Activated CD4-positive, alpha-beta T cell treated with anti-CD3 and anti-CD28 coated beads, Interleukin-2, amount 10 ng/mL, durations not matched to agents 24 days and 14 days (primary cell): ENCODE measurements at places on chromosomes 16 and 17. TPM values are rescaled to one million over a fixed set of nuclear protein-coding genes. Genes with fewer than 3 reads are reported as not detected.
A peak's percentile ranks its signal among the peaks of the same experiment; 100 is the strongest.

The FZD2 gene
- not detected in 2 replicates for total RNA-seq

The CDRT15L2 gene
- total RNA-seq, result not detected in 2 replicates

The SLC39A11 gene
- 24.6 and 26.1 TPM in 2 replicates for total RNA-seq

The KIF2B gene
- total RNA-seq, result not detected in 2 replicates

The ELMO3 gene
- total RNA-seq, result 8.2 and 8.7 TPM in 2 replicates

The CAPNS2 gene
- not detected in 2 replicates for total RNA-seq

The HID1 gene
- 0.17 TPM in 1 of 2 replicates, not detected in the other for total RNA-seq

The RFWD3 gene
- 109 and 117 TPM in 2 replicates for total RNA-seq

The TTC19 gene
- 35.3 and 38.9 TPM in 2 replicates for total RNA-seq

DNA sequence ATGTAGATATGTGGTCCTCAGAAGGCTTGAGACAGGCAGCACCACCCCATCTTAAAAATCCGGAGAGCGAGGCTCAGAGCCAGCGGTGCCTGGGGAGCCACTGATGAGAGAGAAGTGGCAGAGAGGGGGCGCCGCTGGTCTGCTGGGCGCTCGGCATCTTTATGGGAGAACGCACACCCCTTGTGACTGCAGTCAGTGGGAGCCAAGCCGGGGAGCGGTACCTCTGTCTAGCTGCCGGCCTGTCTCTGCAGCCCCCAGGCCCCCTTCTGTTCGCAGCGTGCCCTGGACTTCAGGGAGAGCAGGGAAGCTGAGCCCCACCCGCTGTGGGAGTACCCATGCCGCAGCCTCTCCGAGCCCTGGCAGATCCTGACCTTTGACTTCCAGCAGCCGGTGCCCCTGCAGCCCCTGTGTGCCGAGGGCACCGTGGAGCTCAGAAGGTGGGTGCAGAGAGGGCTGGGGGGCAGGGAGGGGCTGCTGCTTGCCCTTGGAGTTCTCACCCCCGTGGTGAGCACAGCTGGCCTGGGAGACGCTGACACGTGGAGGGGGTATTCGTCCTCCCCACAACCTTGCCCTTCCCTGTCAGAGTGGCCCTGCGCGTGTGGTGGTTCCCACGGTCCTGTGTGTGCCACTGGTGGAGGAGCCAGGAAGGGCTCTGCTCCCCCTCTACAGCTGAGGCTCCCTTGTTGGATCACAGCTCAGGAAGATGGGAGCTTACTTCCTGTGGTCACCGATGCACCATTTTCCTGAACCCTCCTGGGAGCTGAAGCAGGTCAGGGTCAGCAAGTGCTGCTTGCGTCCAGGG lies 44.8 kb downstream of the PRMT7 start:
- no peak for DNase-seq

GRCh38 chr16:85712801-85713200 lies 24.0 kb upstream of the GINS2 start:
- no peak for DNase-seq

GRCh38 chr16:2339521-2340484 lies 725 bp downstream of the ABCA3 start:
- DNase-seq, result peak; percentile 86

DNA sequence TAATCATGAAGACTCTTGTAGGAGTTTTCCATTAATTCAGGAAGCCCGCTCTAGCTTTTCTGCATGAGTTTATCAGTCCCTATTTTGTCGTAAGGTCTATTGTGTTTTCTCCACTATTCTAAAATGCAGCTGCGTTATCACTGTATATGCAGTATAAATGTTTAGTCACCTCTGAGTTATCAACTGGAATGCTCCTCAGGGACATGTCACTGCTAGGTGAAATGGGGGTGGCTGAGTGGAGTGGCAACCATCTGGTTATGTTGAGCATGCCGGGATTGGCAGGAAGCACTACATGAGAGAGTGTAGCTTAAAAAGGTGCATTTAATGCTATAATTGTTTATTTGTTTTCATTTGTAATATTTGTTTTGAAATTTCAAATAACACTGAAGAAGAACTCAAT lies 285.2 kb upstream of the ELAC2 start:
- DNase-seq, result no peak

DNA sequence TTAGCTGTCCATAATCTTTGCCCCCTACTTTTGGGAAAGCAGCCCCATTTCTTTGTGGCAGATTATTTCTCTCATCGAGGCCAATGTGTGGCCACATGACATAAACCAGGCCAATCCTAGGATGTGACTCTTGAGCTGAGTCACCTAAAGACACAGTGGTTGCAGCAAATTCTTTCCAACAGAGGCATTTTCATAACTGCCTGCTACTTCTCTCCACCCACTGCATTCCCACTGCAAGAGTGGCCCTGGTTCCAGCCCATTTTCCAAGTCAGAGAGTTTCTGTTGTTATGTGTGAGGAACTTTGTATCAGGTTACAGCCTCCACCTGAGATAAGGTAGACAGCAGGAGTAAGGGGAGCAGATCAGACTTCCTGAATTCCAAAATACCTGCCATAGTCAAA lies 195.2 kb downstream of the RGS9 start:
- no peak for DNase-seq

GRCh38 chr16:1545044-1546040 lies 11.9 kb downstream of the TMEM204 start:
- DNase-seq, result no peak

DNA sequence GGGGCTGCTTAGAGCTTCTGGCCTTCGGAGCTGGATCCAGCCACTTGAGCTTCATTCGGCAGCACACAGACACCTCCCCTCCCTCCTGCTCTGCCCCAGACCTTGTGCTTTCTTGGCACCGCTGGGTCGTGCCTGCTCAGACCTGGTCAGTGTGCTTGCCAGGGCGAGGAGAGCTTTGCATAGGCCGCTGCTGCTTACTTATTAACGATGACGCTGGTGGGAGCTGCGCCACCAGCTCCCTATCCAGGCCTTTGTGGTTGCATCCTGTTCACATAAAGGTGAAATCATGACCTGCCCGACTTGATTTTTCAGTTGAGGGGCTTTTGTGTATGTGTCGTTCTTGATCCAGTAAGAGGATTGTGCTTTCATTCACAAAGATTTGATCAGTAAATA lies 101.1 kb downstream of the MSI2 start:
- no peak for DNase-seq

DNA sequence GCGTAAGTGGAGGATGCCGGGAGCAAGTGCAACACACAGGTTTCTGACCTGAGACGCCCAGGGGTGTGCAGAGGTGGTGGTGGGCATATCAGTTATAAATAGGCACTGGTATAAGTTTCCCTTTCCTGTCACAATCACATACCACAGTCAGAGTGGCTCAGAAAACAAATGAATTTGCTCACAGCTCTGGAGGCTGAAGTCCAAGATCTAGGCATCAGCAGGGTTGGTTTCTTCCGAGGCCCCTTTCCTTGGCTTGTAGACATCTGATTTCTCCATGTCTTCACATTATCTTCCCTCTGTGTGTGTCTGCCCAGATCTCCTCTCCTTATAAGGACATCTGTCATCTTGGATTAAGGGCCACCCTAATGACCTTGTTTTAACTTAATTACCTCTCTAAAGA lies 250.5 kb upstream of the TNRC6C start:
- peak; percentile 45 for DNase-seq

- peak; percentile 65 for DNase-seq
Observed at GRCh38 chr16:78705694-78706093, 606.2 kb downstream of the WWOX start.

GRCh38 chr16:49670627-49671026 lies 185.3 kb downstream of the ZNF423 start:
- no peak for DNase-seq

GRCh38 chr17:65058146-65058545 lies 1.6 kb upstream of the GNA13 start:
- DNase-seq, result peak; percentile 55

- no peak for DNase-seq
Observed at GRCh38 chr16:81335669-81336068, 20.9 kb downstream of the GAN start.

GRCh38 chr16:24491731-24492130 lies 47.6 kb upstream of the RBBP6 start:
- no peak for DNase-seq

GRCh38 chr16:50588276-50588675 lies 40.1 kb downstream of the NKD1 start:
- DNase-seq, result no peak

GRCh38 chr16:14405611-14406537 lies 224.2 kb downstream of the PARN start:
- DNase-seq, result peak; percentile 70

GRCh38 chr16:52597772-52598483 lies 51.0 kb upstream of the TOX3 start:
- DNase-seq, result no peak

GRCh38 chr17:17206913-17207335 lies 791 bp upstream of the PLD6 start:
- no peak for DNase-seq

GRCh38 chr17:40551879-40552768 lies 13.1 kb downstream of the CCR7 start:
- DNase-seq, result no peak

- DNase-seq, result no peak
Observed at GRCh38 chr17:34434052-34434451, 71.0 kb upstream of the CCL1 start.

DNA sequence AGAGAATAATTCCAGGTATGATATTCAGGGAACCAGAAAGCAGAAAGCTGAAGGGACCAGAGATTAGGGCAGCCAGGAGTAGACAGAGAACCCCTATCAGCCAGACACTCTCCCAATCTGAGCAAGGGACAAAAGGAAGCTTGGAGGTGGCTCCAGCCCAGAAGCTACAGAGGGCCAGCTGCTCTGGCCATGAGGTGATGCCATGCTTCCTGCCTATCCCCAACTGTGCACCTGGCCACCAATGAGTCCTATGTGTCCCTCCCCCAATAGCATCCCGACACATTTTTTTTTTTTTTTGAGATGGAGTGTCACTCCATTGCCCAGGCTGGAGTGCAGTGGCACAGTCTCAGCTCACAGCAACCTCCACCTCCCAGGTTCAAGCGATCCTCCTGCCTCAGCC lies 30.0 kb downstream of the NSMCE1 start:
- no peak for DNase-seq

DNA sequence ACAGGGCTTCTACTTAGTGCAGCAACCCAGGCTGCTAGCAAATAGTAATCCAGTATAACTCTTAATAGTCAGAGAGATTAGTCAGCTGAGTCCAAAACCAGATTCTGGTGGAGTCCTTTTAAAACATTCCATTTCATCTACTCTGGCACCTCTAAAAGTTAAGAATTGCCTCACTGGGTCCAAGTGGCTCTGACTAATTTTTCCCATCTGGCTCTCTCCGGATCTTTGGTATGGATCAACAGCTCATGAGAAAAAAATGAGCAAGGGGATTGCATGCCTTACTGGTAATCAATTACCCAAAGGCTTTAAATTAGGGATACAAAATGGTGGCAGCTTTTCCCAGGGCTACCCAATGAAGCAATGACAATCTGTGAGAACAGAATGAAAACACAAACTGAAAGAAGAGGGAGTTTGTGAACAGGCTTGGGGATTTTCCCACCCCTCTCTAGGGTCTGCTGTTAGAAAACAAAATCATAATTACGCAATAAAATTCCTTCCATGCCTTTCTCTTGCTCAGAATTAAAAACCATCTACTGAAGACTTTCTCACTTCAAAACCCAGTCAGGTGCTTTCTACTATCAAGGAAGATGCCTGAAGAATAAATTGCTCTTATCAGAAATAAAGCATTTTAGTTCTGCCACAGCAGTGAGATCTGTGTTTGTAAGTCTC lies 84.6 kb upstream of the PMFBP1 start:
- DNase-seq, result no peak

GRCh38 chr16:8847145-8847544 lies 21.7 kb downstream of the CARHSP1 start:
- DNase-seq, result no peak
